ENCODE measurements at places on chromosomes 5 and 9.
A peak's percentile ranks its signal among the peaks of the same experiment; 100 is the strongest.

GRCh38 chr5:149240354-149240998, 31.2 kb upstream of the AFAP1L1 start:
- DNase-seq = peak; percentile 46

DNA sequence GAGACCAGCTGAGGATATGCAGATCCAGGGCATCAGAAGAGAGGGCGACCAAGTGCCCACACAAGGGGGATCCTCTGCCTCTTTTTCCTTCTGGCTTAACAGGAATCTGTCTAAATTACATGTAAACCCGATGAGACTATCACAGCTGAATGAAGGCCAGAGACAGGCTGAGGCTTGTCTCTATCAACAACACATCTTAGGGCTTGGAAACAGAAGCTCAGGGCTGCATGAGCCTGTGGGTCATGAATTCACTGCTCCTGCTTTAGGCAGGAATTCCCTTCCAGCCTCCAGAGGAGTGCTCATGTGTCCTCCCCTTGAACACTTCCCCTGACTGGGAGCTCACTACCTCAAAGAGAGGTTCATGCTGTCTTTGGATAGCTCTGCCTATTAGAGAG, 106.1 kb upstream of the PHYKPL start:
- DNase-seq = no peak

GRCh38 chr5:10320793-10321192, 13.1 kb upstream of the CMBL start:
- DNase-seq = no peak

DNA sequence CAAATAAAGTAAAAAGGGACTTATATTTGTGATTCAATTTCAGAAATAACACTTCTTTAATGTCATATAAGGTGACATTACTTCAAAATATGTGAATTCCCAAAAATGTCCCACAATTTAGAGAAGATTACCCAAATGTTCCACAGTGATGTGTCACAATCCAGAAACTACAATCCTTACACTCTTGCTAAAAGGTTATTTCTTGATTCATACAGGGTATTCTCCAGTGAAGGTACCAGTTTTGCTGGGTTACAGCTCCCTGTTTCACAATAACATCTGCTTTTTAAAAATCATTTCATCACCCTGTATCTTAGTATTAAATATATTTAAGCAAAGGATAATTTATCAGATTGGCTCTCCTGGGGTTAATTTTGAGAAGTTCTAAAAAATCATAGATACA, 11.0 kb downstream of the FBN2 start:
- DNase-seq = no peak

- no peak for DNase-seq
These were observed 672 bp downstream of the MSANTD3 start for GRCh38 chr9:100427366-100428263.

- no peak for DNase-seq
These were observed 202.7 kb downstream of the RFK start for GRCh38 chr9:76191493-76191892.

DNA sequence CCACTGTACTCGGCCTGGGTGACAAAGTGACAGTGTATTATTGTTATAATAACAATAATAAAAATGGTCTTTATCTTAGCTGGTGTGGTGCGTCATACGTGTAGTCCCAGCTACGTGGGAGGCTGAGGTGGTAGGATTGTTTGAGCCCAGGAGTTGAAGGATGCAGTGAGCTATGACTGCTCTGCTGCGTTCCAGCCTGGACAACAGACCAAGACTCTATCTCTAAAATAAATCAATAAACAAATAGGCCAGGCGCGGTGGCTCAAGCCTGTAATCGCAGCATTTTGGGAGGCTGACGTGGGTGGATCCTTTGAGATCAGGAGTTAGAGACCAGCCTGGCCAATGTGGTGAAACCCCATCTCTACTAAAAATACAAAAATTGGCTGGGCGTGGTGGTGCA, 9.2 kb upstream of the DENND4C start:
- DNase-seq = no peak

DNA sequence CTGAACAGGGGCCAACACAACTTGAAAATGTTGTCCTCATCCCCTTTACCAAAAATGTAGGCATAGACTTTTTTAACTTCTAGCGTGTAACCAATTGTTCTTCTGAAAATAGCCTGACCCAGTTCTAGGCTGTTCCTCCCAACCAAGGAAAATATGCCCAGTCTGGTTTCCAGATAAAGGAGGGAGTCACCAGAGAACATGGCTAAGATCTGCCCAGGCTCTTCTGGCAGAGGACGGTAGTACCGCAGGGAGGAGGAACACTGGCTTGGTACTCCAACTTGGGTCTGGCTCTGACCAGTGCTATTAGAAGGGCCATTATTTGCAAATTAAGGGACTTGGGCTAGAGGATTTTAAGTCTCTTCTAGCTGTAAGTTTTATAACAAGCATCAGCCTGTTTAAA, 63.1 kb downstream of the GRAMD2B start:
- DNase-seq = no peak

GRCh38 chr5:136006164-136006563, 22.6 kb upstream of the TGFBI start:
- no peak for DNase-seq

GRCh38 chr5:21810737-21811316, 1042.3 kb downstream of the CDH12 start:
- no peak for DNase-seq

DNA sequence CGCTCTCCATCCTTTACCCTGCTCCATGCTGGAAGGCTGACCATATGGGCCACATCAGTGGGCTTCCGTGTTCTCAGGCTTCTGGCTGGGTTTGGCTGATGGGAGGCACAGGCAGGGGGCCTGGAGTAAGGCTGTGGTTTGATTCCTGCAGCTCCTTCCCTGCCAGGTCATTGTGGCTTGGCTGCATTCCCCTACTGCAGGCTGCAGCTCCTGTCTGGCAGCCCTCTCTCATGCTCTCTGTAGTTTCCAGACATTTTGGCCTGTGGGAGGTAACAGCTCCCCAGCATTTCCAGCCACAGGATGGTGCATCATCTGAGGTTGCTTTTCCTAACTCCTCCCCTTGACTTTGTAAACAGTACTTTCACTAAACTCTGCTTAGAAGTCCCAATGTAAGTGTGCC, 102.0 kb upstream of the PTPN3 start:
- no peak for DNase-seq

DNA sequence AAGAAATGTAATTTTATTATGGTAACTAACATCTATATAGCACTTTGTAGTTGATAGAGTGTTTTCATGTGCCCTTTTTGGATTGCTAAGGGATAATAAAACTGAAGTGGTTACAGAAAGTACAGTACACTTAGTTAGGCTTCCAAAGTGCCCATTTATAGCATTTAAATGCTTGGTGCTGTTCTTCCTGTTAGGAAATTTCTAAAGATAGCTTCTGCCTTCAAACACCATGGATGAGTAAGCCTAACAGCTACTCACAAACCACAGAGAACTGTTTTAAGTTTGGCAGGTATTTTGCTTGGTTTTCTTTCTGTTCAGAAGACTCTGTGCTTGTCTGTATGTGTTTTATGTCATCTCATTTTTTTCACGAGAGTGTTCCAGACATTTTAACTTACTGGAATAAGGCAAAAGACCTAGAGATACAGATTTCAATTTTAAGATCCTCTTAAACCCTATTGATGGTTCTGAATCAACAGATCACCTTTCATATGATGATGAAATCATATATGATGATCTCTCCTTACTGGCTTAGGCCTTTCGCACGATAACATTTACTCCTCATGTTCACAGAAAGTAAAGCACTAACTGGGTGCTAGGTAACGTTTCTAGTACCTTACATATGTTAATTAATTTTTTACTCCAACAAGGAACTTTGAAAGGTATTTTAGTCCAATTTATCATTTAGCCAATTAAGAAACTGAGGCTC, 4.4 kb downstream of the RIMOC1 start:
- DNase-seq = no peak

All from stimulated activated CD8-positive, alpha-beta memory T cell treated with anti-CD3 and anti-CD28 coated beads, Interleukin-15, amount 100 ng/mL, for 1 hour (primary cell).